ENCODE measurements at places on chromosomes 7 and 10. TPM values are rescaled to one million over a fixed set of nuclear protein-coding genes. Genes with fewer than 3 reads are reported as not detected.

DNA sequence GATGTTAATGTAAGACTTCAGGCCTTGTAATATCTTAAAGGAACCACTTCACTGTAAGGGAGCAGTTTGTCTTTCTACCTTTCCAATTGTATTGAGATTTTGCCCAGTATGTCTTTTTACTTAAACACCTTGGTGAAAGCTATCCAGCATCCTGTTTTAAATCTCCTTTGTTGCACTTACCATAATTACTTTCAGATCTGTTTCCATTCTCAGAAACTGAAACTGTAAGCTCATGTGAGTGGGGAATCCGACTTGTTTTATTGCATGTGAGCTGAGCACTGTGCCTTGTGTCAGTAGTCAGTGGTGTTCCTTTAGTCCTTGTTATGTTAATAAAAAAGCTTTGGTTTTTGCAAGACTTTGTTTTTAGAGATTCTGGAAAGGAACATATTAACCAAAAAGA is 42.2 kb downstream of the BMPR1A start:
- no peak for DNase-seq
- no peak overlapping the region for H3K27ac ChIP-seq
- H3K4me3 ChIP-seq: no peak overlapping the region
- H3K36me3 ChIP-seq: no peaks in the 10 kb centered on the region

GRCh38 chr10:116045366-116046356 is 227.3 kb downstream of the GFRA1 start:
- H3K27me3 ChIP-seq: no peaks in the 10 kb centered on the region
- H3K4me1 ChIP-seq: no peaks in the 10 kb centered on the region
- no peaks in the 10 kb centered on the region for H3K36me3 ChIP-seq
- H3K27ac ChIP-seq: no peak overlapping the region
- no peak overlapping the region for H3K4me3 ChIP-seq
- no peak for DNase-seq

DNA sequence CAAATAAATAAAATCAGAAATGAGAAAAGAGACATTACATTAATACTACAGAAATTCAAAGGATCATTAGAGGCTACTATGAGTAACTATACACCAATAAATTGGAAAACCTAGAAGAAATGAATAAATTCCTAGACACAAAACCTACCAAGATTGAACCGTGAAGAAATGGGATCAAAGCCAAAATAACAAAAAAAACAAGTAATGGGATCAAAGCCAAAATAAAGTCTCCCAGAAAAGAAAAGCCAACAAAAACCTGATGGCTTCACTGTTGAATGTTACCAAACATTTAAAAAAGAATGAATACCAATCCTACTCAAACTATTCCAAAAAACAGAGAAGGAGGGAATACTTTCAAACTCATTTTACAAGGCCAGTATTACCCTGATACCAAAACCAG is 20.0 kb downstream of the GSDME start:
- no peaks in the 10 kb centered on the region for H3K4me1 ChIP-seq

GRCh38 chr10:75766106-75766505 is 334.7 kb downstream of the LRMDA start:
- no peaks in the 10 kb centered on the region for H3K27me3 ChIP-seq
- no peaks in the 10 kb centered on the region for H3K4me1 ChIP-seq
- no peak for DNase-seq
- no peak overlapping the region for H3K4me3 ChIP-seq
- H3K36me3 ChIP-seq: no peaks in the 10 kb centered on the region

DNA sequence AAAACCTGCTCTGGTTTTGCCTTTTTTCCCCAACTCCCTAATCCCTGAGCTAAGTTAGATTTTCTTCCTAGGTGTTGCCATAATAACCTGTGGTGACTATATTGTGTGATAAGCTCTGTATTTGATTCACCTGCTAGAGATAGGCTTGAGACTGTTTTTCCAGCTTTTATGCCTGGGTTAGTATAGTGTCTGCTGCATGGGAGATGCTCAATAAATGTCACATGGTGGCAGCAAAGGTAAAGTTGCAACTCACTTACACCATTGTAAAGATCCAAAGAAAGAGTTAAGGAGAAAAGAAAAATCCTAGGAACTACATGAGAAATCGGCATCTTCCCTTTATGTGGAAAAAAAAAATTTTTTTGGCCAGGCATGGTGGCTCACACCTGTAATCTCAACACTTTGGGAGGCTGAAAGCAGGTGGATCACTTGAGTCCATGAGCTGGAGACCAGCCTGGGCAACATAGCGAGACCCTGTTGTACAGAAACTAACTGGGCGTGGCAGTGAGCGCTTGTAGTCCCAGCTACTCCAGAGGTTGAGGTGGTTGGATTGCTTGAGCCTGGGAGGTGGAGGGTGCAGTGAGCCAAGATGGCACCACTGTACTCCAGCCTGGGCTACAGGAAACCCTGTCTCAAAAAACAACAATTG is 3.7 kb downstream of the CCNJ start:
- no peak overlapping the region for H3K4me3 ChIP-seq
- H3K27ac ChIP-seq: no peak overlapping the region
- H3K36me3 ChIP-seq: peaks cover 26% of the 10 kb centered on the region
- no peaks in the 10 kb centered on the region for H3K27me3 ChIP-seq

GRCh38 chr7:67625257-67625737 is 628.7 kb downstream of the TYW1 start:
- no peak overlapping the region for H3K27ac ChIP-seq
- no peaks in the 10 kb centered on the region for H3K27me3 ChIP-seq
- H3K4me3 ChIP-seq: no peak overlapping the region
- DNase-seq: peak; percentile 4

- no peaks in the 10 kb centered on the region for H3K27me3 ChIP-seq
- H3K4me3 ChIP-seq: no peak overlapping the region
- no peaks in the 10 kb centered on the region for H3K36me3 ChIP-seq
Observed at GRCh38 chr7:101595246-101595645, 33.9 kb downstream of the MYL10 start.

GRCh38 chr7:111401516-111401915 is 160.8 kb downstream of the IMMP2L start:
- H3K36me3 ChIP-seq: no peaks in the 10 kb centered on the region
- no peak for DNase-seq
- H3K4me1 ChIP-seq: no peaks in the 10 kb centered on the region

GRCh38 chr7:90957883-90958282 is 306.4 kb upstream of the FZD1 start:
- H3K4me3 ChIP-seq: no peak overlapping the region
- no peak for DNase-seq
- no peaks in the 10 kb centered on the region for H3K4me1 ChIP-seq
- H3K36me3 ChIP-seq: no peaks in the 10 kb centered on the region
- no peak overlapping the region for H3K27ac ChIP-seq
- no peaks in the 10 kb centered on the region for H3K27me3 ChIP-seq

- DNase-seq: no peak
- H3K27ac ChIP-seq: no peak overlapping the region
- no peak overlapping the region for H3K4me3 ChIP-seq
- H3K36me3 ChIP-seq: no peaks in the 10 kb centered on the region
- H3K4me1 ChIP-seq: no peaks in the 10 kb centered on the region
Observed at GRCh38 chr10:126380352-126381076, 7.8 kb downstream of the ADAM12 start.

DNA sequence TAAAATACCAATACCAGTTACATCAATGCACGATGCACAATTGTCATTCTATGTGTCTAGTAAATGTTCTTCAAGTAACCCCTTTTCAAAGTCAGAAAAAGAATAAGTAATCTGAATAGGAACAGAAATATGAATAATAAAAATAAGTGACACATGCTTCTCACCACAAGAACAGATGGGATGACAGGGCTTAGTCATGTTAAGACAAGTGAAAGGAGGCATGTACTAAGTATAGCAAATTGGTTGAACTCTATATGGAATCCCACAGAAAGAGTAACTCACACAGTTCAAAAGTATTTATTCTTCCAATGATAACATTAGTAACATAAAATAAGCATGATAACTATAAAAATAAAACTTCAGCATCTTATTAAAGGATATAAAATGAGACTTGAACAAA is 100.9 kb upstream of the TAS2R16 start:
- no peak overlapping the region for H3K27ac ChIP-seq
- no peaks in the 10 kb centered on the region for H3K36me3 ChIP-seq
- no peaks in the 10 kb centered on the region for H3K27me3 ChIP-seq

DNA sequence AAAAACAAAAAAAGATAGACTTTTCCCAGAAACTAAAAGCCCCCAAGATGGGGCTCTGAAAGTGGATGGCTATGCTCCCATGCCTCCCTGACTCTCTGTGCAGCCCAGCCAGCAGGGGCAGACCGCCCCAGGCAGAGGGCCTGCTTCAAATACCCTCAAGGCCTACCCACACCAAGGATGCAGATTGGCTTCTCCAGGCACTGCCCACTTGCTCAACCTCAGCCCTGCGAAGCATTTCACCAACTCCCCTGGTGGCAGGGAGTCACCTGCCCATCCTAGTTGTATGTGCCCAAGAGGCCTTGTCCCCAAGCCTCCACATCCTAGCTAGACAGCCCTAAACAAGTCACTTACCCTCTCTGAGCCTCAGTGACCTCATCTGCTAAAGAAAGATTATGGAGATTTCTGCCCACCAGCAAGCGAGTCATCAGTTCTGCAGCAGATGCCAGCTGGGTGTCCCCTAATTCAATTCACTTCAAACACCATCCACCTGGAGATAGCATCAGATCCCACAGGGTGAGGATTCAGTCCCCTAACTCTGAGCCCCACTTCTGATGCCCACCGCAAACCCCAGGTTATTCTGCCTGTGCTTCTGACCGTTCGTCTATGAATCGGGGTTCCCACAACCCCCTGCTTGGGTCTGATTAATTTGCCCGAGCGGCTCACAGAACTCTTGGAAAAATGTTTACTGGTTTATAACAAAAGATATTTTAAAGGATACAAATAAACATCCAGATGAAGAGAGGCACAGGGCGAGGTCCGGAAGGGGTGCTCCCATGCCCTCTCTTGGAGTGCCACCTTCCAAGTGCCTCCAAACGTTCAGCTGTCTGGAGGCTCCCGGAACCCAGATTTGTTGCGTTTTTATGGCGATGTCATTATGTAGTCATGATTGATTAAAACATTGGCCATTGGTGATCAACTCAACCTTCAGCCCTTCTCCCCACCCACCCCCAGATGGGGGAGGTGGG is 18.6 kb upstream of the ZMIZ1 start:
- no peak for DNase-seq
- no peak overlapping the region for H3K27ac ChIP-seq
- H3K27me3 ChIP-seq: no peaks in the 10 kb centered on the region
- peaks cover 80% of the 10 kb centered on the region for H3K4me1 ChIP-seq
- H3K4me3 ChIP-seq: no peak overlapping the region
- H3K36me3 ChIP-seq: no peaks in the 10 kb centered on the region

- no peak within 1 kb of the TSS for H3K27ac ChIP-seq
- H3K36me3 ChIP-seq: no peaks in the 10 kb centered on the region
- H3K27me3 ChIP-seq: peaks cover 76% of the 10 kb centered on the region
- peaks cover 5% of the 10 kb centered on the region for H3K4me1 ChIP-seq
Observed at GRCh38 chr7:97005183-97006054, at the start of gene DLX6. TSS of gene DLX6 (plus strand) at chr7:97005553. CDS start at chr7:97005978, 425 bp downstream.

DNA sequence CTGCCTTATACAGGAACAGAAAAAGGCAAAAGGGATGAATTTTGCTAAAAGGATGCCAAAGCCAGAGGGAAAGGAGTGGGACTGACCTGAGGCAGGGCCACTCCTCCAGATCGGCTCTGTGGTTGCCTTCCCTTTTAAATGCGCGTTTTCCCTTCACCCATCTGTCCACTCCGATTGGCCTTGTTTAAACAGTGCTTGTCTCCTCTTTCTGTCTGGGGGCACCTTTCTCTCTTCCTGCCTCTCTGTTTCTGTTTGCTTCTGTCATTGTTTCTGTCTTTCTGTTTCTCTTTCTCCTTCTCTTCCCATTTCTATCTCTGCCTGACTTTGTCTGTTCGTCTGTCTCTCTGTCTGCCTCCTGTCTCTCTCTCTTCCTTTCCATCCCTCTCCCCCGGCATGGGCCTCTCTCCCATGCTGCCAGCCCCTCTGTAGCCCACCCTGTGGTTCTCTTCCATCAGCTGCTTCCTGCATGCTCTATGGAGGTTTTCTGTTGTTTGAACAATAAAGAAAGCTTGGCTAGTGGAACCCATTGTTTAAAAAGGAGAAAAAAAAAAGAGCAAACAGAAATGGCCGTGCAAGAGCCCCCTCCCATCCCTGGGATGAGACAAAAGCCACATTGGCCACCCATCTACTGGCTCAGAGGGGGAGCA is 29.5 kb upstream of the HSPB1 start:
- DNase-seq: no peak
- no peaks in the 10 kb centered on the region for H3K4me1 ChIP-seq
- H3K4me3 ChIP-seq: no peak overlapping the region
- H3K36me3 ChIP-seq: no peaks in the 10 kb centered on the region
- H3K27ac ChIP-seq: no peak overlapping the region

DNA sequence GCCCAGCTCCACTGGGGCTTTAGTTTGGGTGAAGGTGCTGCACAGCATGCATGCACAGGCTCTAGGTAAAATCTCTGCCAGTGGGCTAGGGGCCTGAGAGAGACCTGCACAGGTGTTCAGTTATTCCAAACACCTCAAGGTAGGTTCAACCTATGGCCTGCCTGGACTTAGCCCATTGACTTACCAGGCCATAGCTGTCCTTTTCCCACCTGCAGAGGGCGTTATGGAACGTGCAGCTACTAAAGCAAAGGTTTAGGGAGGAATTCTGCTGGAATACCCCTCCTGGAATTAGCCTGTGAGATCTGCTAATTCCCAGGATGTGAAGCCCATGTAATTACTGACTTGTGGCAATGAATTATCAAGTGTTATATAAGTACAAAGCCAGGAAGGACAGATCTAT is 3.6 kb downstream of the VWC2 start:
- no peak overlapping the region for H3K4me3 ChIP-seq
- H3K36me3 ChIP-seq: no peaks in the 10 kb centered on the region
- H3K27me3 ChIP-seq: peaks cover 67% of the 10 kb centered on the region
- no peaks in the 10 kb centered on the region for H3K4me1 ChIP-seq

DNA sequence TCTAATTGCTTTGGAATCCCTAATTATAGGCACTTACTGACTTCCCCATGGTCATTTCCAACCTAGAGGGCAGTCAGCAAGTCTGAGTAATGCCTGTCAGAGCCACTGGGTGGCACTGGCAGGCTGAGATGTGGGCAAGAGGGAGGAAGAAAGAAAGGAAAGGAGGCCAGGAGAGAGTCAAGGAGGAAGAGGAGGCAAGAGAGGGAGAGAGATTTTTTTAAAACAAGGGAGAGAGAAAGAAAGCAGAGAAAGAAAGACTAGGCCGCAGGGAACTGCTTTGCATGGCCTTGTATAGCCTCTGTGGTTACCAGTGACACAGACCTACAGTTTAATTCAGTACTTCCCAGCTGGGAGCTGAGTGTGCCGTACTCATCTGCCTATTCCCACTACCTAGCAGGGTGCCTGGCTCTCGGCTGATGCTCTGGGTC is 210.4 kb upstream of the ADO start:
- H3K4me3 ChIP-seq: no peak overlapping the region
- H3K36me3 ChIP-seq: no peaks in the 10 kb centered on the region
- H3K27ac ChIP-seq: no peak overlapping the region
- no peaks in the 10 kb centered on the region for H3K4me1 ChIP-seq

The ACHE gene
- 6.9 TPM for total RNA-seq

The SDK1 gene
- total RNA-seq: 3.2 TPM

The MMP21 gene
- not detected for total RNA-seq

The VWC2 gene
- 0.05 TPM for total RNA-seq

The AGR2 gene
- 1.7 TPM for total RNA-seq

The OR13A1 gene
- 0.28 TPM for total RNA-seq

The BRAF gene
- total RNA-seq: 17.3 TPM

The ADCY1 gene
- 0.38 TPM for total RNA-seq

All from thymus (tissue), 14 donors.